Activated naive CD8-positive, alpha-beta T cell treated with anti-CD3 and anti-CD28 coated beads, Interleukin-2, amount 50 U/mL, for 16 hours (primary cell): ENCODE measurements at places on chromosomes 16 and 17.

GRCh38 chr17:78783711-78784324, 1.7 kb upstream of the CYTH1 start:
- no peak for DNase-seq

GRCh38 chr17:33356266-33356665, 63.2 kb upstream of the ASIC2 start:
- DNase-seq, result no peak

DNA sequence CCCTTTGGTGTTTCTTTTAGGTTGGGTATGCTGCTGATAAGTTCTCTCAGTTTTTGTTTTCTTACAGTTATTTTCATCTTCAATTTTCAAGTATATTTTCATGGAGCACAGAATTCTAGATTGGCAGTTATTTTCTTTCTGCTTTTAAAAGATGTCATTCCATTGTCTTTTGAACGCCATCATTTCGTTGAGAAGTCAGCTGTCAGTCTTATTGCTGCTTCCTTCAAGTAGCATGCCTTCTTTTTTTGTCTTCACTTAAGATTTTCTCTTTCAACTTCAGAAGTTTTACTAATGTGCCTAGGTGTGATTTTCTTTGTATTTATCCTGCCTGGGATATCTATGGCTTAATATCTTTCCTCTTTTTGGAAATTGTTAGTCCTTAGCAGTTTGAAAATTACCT, 262.2 kb upstream of the PMFBP1 start:
- DNase-seq, result no peak

GRCh38 chr17:55072898-55073297, 104.3 kb downstream of the STXBP4 start:
- DNase-seq, result no peak

- no peak for DNase-seq
These were observed 126.3 kb downstream of the ZFHX3 start for GRCh38 chr16:72921620-72922019.

- no peak for DNase-seq
These were observed 155.9 kb downstream of the C16orf78 start for GRCh38 chr16:49529411-49530045.

- no peak for DNase-seq
These were observed 55.3 kb downstream of the MYO18A start for GRCh38 chr17:29124925-29125273.

GRCh38 chr16:75535211-75535843, 581 bp downstream of the CHST5 start:
- DNase-seq, result no peak

DNA sequence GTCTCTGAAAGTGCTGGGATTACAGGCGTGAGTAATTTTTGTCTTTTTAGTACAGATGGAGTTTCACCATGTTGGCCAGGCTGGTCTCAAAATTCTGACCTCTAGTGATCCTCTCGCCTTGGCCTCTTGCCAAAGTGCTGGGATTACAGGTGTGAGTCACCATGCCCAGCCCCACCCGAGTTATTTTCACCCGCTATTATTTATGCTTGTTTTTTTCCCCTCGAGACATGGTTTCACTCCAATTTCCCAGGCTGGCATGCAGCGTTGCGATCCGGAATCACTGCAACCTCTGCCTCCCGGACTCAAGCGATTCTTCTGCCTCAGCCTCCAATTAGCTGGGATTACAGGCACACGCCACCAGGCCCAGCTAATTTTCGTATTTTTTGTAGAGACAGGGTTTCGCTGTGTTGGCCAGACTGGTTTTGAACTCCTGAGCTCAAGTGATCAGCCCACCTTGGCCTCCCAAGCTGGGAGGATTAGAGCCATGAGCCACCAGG, 9.2 kb downstream of the RPL23 start:
- DNase-seq, result no peak
